ENCODE measurements at places on chromosomes 5 and 9.

- DNase-seq = no peak
Measured at GRCh38 chr9:29339387-29339786, 1766.1 kb upstream of the C9orf72 start.

- no peak for DNase-seq
Measured at GRCh38 chr5:131521252-131521651, 113.8 kb downstream of the RAPGEF6 start.

DNA sequence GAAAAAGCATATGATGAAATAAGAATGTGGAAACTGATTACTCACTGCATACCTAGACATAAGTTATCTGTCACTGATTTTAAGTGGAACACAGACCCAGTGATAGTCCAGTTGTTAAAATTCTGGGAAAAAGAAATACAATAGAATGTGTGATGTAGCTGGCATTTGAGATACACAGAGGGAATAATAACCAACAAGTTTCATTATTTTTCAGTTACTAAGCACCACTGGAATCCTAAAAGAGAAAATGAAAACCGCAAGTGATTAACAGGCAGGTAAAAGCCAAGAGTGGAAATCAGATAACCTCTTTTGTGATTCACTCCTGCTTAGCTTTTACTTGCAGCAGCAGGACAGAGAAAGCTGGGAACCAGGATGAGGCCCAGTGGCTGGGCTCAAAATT is 994.0 kb upstream of the SEMA6A start:
- DNase-seq = no peak

DNA sequence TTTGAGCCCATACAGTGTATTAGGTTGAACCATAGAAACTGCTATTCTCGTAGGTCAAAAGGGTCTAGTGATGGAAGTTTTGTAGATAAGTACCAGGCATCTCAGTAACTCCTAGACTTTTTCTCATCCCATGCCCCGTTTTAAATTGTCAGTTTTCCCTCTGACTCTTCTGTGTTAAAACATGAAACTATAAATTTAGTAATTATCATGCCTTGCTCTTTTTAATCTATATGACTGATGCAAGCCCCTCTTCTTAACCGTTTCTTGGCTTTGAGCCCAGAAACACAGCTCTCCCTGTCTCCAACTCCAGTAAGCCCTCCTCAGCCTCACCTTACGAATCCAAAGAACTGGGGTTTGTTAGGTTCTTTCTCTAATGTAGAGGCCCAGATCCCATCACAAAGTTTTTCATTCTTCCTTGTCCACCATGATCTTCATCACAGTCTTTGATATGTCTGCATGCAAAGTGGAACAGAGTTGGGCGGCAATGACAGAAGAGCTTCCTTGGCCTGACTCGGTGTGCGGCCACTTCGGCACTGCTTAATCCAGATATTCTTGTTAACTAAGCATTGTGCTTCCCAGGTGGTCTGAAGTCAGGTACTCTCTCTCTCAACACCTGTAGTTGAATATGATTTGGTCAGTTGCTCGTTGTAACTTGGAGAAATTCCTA is 21.1 kb downstream of the RGMB start:
- DNase-seq = no peak

- DNase-seq = no peak
Measured at GRCh38 chr9:126470241-126470993, 143.3 kb upstream of the LMX1B start.

- DNase-seq = no peak
Measured at GRCh38 chr5:108686676-108687075, 61.0 kb upstream of the FER start.

- peak; percentile 11 for DNase-seq
Measured at GRCh38 chr5:116930616-116931015, 356.0 kb upstream of the SEMA6A start.

DNA sequence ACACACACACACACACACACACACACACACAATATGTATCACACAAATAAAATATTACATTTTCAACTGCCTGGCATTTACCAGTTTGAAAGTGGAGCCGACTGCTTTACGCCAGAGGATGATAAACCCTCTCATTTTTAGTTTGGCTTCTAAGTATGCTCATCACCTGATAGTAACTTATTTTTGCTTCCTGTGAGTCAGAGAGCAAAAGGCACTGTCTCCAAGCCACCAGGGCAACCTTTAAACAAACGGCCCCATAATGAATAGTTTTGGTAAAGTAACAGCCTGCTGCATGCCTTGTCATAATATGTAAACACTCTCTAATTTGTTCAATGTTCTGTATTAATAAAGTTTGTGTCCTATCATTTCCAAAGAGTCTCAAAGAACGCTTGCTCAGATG is 26.9 kb downstream of the KLF4 start:
- no peak for DNase-seq

GRCh38 chr9:125820100-125820804 is 73.1 kb downstream of the PBX3 start:
- no peak for DNase-seq

DNA sequence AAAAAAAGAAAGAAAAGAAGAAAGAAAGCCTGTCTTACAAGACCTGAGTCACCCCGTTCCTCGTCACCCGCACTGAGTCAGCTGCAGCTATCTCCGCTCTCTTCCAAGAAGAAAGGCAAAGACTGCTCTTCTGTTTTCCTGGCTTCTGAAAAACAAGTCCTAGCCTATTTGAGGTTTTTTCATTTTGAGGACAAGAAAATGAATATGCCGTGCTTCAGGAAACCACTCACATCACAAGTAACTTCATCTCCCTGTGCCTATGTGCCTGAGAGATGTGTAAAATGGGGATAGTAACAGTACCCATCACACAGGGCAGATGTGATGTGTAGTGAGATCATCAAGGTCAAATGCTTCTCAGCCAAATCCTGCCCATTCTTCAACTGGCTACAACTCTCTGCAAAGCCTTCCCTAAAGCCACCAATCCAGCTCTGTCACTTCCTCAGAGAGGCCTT is 78.4 kb downstream of the GLDC start:
- no peak for DNase-seq

GRCh38 chr5:123273984-123274383 is 149.2 kb downstream of the CEP120 start:
- DNase-seq = no peak

GRCh38 chr5:69467442-69468225 is 25.0 kb upstream of the OCLN start:
- no peak for DNase-seq

- DNase-seq = peak; percentile 52
Measured at GRCh38 chr5:67240846-67241245, 44.2 kb upstream of the CD180 start.

DNA sequence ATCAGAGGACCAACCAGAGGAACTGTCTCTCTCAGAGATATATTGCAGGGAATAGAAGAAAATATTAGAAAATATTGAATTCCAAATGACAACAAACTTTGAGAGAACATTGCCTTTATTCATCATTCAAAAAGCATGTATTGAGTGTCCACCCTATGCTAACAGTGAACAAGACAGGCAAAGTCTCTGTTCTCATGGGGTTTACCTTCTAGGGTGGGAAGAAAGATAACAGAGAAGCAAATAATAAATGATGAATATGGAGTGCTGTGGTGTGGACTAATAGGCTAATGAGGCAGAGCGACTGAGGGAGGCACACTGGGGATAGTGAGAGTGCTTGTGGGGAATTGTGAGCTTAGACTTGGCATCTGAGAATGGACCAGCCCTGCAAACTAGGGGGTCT is 43.4 kb upstream of the SHB start:
- no peak for DNase-seq

DNA sequence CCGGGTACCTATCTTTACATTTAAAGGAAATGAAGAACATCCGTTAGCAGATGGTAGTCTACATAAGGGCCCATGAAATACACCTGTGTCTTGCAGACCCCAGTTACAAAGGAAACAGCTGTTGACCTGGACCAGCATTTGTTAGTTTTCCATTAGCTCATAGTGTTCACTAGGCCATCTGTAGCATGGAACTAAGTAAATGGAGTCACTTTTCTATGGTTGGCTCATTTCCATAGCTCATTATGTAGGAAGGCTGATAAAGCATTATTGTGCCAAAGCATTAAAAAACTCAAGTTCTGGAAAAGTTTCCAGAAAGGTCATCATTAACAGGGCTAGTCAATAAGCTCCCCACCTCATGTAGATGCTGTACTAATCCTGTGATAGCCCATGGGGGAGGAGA is 62.1 kb downstream of the PCSK1 start:
- DNase-seq = peak; percentile 57

Data from DMS 273 treated with DMSO at 0.1 percent for 48 hours (cell line).